ENCODE measurements at places on chromosomes 5 and 9.

GRCh38 chr9:129289131-129289731 is 111.2 kb upstream of the IER5L start:
- DNase-seq, result no peak

GRCh38 chr9:136994888-136995230 is 1.5 kb downstream of the CLIC3 start:
- no peak for DNase-seq

DNA sequence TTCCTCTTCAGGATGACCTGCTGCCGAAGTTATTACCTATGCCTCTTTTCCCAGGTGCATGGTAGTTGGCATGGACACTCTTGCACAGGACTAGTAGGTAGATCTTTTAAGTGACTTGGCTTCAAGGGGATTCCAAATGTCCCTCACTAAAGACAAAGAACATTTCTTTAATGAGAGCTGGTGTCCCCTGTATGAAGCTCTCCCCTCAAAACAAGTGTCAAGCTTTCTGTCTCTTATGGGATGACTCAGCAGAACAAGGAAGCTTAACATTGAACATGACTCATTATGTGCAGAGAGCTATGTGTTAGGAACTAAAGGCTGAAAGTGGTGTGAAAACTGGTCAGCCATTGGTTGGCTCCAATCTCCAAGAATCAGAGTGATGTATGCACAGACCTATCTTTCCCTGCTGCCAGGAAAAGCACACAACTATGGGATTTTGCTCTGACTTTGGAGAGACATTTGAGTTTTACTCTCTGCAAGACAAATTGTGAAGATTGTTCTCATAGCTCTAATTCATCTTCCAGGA is 120.5 kb downstream of the PRDM6 start:
- no peak for DNase-seq

DNA sequence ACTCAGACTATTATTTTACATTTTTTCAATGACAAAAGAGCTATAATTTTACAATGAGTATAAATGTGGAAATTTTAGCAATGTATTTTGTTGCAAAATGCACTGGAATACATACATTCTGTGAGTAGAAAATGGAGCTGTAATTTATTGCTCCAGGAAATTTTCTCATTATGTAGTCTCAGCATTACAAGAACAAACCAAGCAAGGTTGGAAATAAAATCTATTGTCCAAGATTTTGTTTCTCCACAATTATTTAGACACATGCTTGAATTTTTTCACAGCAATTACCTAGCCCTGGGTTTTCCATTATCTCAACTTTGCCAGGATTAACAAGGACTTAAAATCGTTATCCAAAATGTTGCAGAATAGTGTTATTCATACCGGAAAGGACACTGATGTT is 820.1 kb downstream of the CDH12 start:
- DNase-seq, result no peak

- peak; percentile 93 for DNase-seq
Observed at GRCh38 chr9:126915281-126915816, 767 bp downstream of the RALGPS1 start.

Data from Caco-2 (cell line).